Stimulated activated CD8-positive, alpha-beta memory T cell treated with anti-CD3 and anti-CD28 coated beads, Interleukin-7, amount 100 ng/mL, for 24 hours (primary cell): ENCODE measurements at places on chromosomes 7 and 10.

GRCh38 chr7:8491106-8491505 is 57.7 kb downstream of the NXPH1 start:
- no peak for DNase-seq

- no peak for DNase-seq
Measured at GRCh38 chr7:347644-348479, 57.9 kb downstream of the FOXL3 start.

DNA sequence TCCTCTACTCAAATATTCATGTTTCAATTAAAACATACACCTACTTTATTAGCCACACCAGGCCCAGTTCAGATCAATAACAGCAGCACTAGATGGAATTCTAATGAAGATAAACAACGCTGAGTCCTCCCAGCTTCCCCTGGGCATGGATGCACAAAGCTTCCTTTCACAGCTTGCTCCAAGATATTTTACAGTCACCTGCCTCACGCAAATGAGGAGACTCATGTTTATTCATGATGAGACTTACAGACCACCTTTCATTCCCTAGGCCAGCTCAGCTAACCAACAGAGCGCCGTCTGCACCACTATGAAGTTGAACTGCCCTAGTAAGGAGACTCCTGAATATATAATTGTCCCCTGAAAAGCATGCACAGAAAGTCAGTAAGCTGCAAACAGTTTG is 283.0 kb upstream of the AOAH start:
- DNase-seq = no peak

- no peak for DNase-seq
Measured at GRCh38 chr7:34675749-34676374, 17.8 kb downstream of the NPSR1 start.

GRCh38 chr10:104574427-104574826 is 66.7 kb upstream of the SORCS3 start:
- no peak for DNase-seq

GRCh38 chr7:74709880-74710671 is 52.6 kb downstream of the GTF2I start:
- DNase-seq = no peak

GRCh38 chr7:29095631-29096445 is 50.5 kb downstream of the CPVL start:
- no peak for DNase-seq

DNA sequence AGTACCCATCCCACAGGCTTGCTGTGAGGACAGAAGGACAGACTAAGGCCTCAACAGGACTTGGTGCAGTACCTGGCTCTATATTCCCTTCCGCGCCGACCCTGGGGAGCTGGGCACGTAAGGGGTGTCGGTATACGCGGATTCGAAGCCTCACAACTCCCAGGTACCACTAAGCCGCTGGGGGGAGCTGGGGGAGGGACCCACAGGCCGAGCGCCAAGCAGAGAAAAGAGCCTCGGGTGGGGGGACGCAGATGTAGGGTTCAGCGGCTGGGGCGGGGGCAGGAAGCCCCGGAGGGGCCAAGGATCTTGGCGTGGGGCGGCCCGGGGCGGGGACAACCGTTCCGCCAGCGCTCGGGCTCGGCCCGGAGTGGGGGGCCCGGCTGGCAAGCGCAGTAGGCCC is 126.4 kb upstream of the ZNF746 start:
- DNase-seq = no peak

DNA sequence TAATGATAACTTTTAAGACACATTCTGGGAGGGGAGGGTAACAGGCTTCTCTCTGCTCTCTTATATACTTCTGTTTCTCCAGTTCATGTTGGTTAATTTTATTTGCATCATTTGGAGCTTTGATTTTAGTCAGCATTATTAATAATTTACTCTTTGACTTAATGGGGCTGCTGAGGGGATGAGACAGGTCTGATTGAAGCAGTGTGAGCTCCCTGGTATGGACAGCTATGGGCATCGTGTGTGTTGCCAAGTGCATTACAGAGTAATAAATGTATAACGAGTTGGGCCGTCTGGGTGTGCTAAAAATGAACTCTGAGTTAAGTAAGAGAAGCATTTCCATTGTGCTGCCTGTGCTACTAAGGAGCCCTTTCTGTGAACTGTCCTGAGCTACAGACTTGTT is 31.7 kb upstream of the IKZF1 start:
- no peak for DNase-seq
